Stimulated activated CD4-positive, alpha-beta T cell treated with anti-CD3 and anti-CD28 coated beads, Interleukin-1b, Interleukin-23, amount 100 ng/mL, for 24 hours (primary cell): ENCODE measurements at places on chromosomes 6 and 20.

DNA sequence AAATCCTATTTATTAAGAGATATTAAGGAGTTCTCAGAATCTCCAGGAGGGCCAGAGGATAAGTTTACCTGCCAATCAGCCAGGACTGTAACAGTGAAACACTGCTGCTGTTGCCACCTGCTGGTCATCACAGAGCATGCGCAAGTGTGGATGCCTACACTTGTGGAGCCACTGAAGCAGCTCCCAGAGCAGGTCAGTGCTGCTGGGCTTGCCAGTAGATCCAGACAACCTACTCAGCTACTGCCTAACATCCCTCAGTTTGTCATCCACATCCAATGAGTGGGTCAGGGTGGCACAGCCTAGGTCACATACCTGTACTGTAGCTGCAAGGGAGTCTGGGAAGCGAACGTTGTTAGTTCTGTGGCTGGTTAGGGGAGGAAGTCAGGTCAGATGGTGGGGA lies 18.3 kb upstream of the NHSL1 start:
- DNase-seq: peak; percentile 25

- DNase-seq: no peak
Measured at GRCh38 chr6:129510950-129511349, 199.0 kb downstream of the ARHGAP18 start.

- DNase-seq: no peak
Measured at GRCh38 chr20:61562897-61563504, 310.9 kb downstream of the CDH4 start.

- DNase-seq: no peak
Measured at GRCh38 chr6:13668291-13668928, 43.2 kb downstream of the RANBP9 start.

DNA sequence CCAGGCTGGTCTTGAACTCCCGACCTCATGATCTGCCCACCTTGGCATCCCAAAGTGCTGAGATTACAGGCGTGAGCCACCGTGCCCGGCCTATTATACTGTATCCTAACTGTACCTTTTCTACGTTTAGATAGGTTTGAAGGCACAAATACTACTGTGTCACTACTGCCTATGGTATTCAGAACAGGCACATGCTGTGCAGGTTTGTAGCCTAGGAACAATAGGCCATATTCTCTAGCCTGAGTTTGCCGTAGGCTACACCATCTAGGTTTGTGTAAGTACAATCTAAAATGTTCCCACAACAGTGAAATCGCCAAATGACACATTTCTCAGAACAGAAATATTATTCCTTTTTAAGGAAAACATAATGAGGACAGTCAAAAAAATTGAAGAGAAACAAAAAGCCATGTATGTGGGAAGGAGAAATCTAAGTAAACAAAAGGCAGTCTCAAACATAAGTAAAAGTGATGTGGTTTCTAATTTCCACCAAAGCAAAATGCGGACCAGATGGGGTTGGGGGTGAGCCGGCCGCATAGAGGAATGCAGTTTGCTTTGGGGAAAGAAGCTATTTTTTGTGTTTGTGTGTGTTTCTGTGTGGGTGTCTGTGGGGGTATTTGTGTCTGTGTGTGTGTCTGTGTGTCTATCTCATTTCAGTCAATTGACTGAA lies 192.6 kb upstream of the SALL4 start:
- DNase-seq: no peak

- DNase-seq: no peak
Measured at GRCh38 chr6:168865-169455, 123.3 kb upstream of the DUSP22 start.

DNA sequence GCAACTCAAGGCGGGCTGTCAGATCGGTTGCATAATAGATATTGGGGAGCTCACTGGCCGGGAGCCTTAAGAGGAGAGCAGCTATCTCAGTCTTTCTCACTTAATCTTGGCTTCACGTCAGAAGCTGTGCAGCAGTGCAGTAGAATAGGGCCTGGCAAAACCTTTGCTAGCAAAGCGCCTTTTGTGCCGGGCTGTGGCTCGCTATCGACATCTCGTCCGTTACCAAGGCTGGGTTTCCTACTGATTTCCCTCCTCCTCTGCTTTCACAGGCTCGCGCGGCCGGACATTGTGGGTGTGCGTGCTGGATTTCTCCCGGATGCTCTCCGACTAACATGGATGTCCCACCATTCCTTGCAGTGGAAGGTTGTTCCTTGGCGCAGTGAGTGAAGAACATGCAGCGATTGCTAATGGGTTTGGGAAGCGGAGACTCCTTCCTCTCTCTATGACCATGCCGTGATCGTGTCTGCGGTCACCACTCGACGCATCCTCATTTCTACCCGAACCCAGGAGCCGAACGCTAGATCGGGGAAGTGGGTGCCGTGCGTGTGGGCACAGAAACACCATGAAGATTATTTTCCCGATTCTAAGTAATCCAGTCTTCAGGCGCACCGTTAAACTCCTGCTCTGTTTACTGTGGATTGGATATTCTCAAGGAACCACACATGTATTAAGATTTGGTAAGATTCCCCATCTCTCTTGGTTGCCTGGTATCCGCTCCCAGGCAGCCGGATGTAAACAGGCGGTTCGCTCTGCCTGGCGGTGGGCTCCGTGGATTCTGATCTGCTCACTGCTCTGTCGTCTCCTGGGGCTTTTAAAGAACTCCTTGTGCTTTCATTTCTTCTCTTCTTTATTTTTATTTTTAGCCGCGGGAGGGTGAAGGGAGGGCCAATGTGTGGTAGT lies 5.5 kb downstream of the GRIK2 start:
- DNase-seq: no peak

DNA sequence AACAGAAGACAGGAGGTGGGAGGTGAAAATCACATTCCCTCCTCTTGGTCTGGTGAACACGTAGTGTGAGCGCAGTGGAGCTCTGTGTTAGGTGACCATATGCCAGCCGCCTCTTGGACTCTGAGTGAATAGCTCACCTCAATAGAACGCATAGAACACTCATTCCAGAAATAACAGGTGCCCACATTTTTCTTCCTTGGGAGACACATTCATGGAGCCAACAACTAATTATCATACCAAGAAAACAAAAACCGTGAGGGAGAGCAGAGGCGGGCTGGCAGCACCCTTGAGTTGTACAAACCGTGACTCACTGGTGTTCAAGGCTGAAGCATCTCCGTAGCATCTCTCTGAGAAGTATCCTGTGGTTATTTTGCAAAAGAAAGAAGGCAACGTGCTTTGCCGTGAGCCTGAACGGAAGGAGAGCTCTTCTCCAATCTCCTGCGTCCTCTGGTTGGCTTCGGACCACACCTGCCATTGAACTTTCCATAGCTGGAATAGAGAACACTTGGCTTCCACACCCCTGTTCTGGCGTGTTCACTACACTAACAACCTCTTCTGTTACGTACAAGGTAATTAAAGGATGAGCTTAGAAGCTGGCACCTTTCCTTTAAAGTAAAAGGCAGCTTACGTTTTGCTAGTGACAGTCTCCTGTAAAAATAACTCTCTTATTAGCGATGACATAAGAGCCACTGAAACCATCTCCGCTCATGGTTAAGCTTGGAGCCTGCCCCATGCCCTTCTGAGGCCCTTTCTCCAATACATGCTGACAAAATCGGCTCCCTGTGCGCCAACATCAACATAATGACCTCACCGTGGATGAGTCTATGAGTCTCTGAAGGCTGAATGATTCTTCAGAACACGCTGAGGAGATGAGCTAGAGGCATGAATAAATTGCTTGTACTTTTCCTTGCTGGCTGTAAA lies 30.2 kb upstream of the SGK1 start:
- DNase-seq: no peak

GRCh38 chr20:64090165-64090564 lies 6.0 kb upstream of the LKAAEAR1 start:
- no peak for DNase-seq

- DNase-seq: no peak
Measured at GRCh38 chr6:100980949-100981348, 99.8 kb upstream of the ASCC3 start.

DNA sequence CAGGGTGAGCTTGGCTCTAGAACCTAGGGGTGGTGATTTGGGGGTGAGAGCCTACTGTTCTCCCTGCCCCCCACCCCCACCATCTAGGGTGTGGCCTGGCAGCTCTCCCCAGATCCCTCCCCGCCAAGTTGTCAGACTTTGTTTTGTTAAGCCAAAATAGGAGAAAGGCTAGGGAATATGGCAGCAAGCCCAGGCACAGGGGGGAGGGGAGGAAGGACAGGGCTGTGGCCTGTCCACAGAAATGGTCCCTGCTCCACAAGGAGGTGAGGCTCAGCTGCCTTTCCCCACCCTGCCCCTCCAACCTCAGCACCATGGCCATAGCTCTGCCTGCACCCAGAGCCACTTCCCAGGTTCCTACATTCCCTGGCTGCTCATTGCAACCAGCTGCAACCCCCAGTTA lies 17.2 kb downstream of the SCUBE3 start:
- DNase-seq: no peak

DNA sequence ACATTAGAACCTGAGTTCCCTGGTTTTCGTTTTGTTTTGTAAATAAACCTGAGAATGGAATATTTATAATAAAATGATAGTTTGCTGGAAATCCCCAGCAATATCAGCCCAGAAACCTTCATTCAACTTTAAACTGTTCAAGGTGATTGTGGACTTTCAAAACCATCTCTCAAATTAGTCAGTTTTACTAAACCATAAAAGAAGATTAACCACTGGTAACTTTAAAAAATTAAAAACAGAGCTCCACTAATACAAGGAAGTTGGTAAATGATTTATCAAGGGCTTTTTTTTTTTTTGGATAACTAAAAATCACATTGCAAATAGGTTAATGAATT lies 10.0 kb downstream of the MBOAT1 start:
- no peak for DNase-seq

DNA sequence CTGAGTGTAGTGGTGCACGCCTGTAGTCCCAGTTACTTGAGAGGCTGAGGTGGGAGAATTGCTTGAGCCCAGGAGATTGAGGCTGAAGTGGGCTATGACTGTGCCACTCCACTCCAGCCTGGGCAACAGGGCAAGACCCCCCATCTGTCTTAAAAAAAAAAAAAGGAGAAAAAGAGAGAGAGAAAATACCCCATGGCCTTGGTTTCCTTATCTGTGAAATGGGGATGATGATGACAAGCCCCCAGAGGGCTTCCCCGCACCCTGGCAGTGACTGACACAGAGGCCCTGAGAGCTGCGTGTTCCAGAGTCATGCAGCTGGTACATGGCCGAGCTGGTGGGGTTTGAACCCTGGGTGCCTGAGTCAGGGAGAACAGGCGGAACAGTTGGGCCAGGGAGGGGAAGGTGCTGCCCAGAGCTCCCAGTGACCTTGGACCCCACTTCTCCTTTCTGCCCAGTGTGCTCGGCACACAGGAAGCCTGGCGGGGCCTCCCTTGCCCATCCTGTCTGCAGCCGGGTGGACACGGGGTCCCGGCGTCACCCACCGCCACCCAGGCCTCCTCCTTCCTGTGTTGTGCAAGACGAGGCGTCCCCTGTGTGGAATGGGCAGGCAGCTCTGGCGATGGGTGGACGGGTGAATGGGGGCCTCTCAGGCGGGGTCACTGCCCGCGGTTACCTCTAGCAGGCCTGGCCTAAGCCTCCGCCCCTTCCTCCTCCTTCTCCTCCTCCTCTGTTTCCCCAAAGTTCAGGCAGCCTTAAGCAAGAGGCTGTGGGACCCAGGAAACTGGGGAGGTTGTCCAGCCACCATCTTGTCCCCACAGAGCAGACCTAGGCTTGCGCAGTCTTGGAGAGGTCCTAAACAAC lies 84.2 kb downstream of the CEBPB start:
- no peak for DNase-seq

DNA sequence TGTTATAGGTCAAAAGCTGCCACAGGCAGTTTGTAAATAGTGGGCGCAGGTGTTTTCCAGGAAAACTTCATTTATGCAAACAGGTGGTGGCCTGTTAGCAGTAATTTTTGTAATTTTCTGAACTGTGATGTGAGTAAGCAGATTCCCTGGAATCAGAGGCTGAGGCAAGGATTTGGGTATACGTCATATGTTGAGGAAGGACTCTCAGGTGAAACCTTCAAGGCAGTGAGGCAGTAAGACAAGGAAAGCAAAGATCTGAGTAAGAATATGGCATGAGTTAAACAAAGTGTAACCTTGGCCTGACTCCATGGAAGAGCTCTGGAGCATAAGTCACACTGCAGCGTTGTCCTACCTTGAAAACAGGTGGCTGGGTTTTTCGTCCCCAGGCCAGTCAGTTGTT lies 291.1 kb upstream of the BTBD3 start:
- no peak for DNase-seq

DNA sequence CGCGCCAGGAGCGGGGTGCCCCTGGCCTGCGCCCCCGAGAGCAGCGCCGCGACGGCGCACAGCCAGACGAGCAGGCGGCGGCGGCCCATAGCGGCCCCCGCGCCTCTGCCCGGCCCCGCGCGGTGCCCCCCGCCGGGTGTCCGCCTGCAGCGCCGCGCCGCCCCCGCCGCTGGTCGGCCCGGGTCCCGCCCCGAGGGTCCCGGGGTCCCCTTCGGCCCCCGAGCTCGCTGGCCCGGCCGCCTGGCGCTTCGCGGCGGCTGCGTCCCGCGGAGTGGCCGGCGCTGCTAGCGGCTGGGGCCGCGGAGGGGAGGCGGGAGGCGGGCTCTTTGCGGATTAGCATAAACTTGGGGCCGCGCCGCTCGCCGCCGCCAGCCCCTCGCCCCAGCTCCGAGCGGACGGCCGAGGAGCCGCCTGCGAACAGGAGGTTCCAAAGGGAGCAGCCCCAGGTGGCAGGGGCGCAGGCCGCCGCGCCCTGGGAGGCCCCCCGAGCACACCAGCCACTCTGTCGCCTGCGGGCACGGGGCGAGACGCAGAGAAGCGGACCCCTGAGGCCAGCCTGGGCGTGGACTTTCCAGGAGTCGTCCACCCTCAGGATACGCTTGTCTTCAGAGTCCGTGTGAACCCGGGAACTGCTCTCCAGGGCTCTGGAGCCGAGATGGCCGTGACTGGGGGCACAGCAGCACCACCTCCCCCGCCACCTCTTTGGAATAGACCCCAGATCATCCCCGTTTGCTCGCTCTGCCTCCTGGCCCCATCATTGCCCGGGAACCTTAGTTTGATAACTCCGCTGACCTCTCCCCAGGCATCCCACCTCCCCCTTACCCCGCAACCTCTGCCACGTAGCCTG lies at the start of gene EMILIN3:
EMILIN3 (minus strand) TSS at position 273 of the 847 bp plus-strand sequence; CDS start at position 89, 184 bp downstream.
- DNase-seq: no peak

GRCh38 chr6:56682635-56683034 lies 39.9 kb upstream of the DST start:
- no peak for DNase-seq

- no peak for DNase-seq
Measured at GRCh38 chr6:23368557-23368956, 757.5 kb upstream of the NRSN1 start.

DNA sequence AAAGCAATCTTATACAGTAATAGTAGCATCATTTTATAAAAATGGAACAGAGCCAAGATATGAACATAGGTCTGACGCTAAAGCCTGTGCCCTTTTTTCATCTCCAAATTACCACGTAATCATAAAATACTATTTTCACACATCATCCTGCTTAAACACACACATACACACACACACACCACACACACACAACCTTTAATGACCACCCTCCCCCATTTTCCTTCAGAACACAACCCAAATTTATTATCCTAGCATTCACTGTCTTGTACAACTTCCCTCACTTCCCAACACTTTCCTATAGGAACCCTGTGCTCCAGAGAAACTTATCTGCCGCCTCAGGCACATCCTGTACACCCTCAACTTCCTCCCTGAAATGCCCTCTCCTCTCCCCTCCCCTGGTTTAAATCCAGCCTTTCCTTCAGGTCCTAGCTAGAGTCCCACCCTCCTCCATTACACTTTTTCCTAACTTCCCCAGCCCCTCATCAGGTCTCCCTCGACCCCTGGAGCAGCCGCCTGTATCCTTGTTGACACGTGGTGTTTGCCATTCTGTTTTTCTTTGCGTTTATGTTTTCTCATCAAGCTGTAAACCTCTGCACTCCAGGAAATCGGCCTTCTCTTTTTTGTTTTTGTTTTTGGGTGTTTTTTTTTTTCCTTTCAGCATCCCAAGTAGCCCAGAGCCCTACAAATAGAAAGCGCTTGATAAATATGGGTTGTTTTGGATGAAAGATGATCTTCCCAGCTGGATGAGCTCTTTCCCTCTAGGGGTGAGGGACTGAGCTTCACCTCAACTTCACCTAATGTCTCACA lies 968 bp upstream of the MMP24 start:
- DNase-seq: no peak
